Thymus (tissue), 14 donors: ENCODE measurements at places on chromosomes 7 and 10. TPM values are rescaled to one million over a fixed set of nuclear protein-coding genes. Genes with fewer than 3 reads are reported as not detected.

The SLC16A9 gene
- polyA plus RNA-seq, result 5.3 TPM

The FOXI2 gene
- polyA plus RNA-seq, result 0.25 TPM

The OR13A1 gene
- 2.2 TPM for polyA plus RNA-seq

DNA sequence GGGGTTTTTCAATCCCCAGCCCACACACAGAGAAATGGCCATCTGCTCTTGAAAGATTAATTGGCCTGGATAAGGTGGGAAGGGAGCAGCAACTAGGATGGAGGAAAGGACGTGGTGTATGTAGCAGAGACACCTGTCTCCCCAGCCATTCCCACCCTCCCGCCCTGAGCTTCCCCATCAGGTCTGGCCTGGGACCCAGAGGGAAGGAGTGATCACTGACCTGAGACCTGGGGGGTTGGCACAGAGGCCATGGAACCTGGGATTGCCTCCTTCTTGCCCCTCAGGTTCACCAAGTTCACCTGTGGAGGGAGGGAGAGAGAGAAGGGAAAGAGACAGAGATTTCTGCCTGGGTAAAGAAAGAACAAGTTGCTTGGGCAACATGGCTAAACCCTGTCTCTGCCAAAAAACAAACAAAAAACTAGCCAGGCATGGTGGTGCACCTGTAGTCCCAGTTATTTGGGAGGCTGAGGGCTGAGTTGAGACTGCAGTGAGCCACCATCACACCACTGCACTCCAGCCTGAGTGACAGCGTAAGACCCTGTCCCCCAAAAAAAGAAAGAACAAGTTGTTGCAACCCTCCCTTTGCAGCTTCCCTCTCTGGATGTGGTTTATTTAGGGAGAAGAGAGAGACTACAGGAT is 11.3 kb upstream of the TRPV6 start:
- no peak for DNase-seq

- no peak for DNase-seq
Measured at GRCh38 chr7:110720626-110721025, 370.3 kb upstream of the LRRN3 start.

DNA sequence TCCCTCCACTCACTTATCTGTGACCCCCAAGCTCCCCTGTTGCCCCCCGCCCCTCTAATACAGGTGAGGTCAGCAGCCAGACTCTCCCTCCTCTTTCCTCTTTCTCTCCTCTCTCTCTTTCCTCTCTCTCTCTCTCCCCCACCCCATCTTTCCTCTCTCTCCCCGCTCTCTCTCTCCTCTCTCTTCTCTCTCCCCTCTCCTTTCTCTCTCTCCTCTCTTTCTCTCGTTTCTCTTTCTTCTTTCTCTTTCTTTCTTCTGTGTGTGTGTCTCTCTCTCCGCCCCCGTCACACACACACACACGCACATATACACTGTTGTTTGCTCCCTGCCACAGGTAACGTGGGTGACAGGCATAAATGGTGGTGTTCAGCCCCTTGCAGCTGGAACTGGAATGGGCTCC is 37.2 kb upstream of the PSMG3 start:
- DNase-seq, result no peak

The ZNF722 gene
- not detected for polyA plus RNA-seq

- DNase-seq, result no peak
Measured at GRCh38 chr10:8375137-8375536, 320.6 kb downstream of the GATA3 start.
